ENCODE measurements at places on chromosomes 11 and 22. TPM values are rescaled to one million over a fixed set of nuclear protein-coding genes. Genes with fewer than 3 reads are reported as not detected.

AGBL2 gene
- total RNA-seq: 5.6 TPM

ZNF214 gene
- 4.1 TPM for total RNA-seq

LRRC32 gene
- total RNA-seq: 33.2 TPM

MRPL17 gene
- total RNA-seq: 38.5 TPM

RNF215 gene
- total RNA-seq: 31.2 TPM

- no peak for DNase-seq
Measured at GRCh38 chr11:132080127-132080526, 709.7 kb downstream of the NTM start.

DNA sequence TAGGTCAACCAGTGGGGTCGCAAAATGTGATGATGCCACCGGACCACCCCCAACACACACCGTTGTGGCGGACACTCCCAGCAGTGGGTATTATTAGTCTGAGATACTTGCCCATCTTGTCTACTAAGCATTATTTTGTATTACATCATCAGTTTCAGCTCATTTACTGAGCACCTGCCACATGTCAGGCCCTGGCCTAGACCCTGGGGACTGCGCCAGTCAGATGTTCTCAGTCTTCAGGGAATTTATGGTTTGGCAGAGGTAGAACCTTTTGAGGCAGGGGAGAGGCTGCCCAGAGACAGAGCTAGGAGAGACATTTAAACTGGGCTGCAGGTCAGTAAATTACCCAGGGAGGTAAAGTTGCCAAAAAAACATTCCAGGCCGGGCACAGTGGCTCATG lies 43.1 kb upstream of the GCAT start:
- no peak for DNase-seq

DNA sequence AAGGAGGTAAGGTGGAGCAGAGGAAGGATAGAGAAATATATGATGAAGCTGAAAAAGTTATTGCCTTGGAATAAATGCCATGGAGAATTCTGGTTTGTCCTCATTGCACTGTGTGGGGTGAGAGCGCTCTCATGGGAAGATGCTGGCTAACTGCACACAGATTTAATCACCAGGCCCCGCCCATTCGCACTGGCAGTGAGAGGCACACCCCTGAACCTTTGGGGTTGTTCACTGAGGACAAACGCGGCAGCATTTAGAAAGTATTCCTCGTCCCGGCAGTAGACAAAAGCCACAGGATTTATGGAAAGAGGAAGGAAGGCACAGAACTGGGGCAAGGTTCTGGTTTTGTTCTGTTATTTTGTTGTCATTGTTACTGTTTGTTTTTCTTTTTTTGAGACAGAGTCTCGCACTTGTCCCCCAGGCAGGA lies 70.2 kb downstream of the MED15 start:
- DNase-seq: no peak

DNA sequence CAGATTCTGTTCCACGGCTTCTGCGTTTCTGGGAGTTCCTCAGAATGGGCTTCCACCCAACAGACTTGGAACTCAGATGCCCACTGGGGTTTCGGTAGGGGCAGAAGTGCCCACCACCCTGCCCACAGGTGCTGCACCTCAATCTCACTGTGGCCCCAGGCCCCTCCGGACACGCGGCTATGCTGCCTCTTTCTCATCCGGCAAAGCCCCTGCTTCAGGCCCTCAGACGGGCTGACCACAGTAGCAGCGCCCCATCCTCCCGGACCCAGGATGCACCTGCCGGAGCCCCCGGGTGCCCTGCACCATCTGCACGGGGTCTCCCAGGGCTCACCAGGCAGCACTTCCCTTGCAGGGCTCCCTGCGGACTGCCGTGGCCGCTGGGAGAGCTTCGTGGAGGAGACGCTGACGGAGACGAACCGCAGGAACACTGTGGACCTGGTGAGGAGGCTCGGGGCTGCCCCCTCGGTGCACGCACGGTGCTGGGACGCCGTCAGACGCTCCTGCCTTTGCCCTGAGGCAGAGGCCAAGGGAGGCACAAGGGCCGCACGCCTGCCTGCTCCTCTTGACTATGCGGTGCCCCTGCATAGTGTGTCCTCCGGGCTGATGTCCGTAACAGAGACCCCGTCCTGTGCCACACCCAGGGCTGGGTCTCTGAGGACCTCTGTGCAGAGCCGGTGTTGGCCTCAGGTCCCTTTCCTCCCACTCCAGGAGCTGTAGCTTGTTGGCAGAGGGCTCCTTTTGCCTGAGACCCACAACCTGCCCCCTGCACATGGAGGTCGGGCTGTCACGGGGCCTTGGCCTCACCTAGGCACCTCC lies 38.6 kb downstream of the SBF1 start:
- DNase-seq: no peak

DNA sequence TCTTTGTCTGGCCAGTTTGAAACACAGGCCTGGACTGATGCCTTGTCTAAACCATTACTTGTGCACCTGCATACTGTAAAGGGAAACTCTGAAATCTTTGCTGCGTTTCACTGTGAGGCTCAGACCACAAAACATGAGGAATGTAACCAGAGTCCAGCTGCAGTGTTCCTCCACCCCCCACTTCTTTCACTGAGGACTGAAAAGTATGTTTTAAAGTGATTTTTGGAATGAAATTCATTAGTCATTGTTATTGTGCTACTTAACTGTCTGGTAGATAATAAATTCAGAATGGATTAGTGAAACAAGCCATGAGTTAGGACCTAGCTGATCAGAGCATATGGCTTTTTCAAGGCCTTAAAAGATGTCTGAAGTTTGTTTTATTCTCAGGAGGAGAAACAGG lies 181.2 kb downstream of the WNT11 start:
- no peak for DNase-seq

DNA sequence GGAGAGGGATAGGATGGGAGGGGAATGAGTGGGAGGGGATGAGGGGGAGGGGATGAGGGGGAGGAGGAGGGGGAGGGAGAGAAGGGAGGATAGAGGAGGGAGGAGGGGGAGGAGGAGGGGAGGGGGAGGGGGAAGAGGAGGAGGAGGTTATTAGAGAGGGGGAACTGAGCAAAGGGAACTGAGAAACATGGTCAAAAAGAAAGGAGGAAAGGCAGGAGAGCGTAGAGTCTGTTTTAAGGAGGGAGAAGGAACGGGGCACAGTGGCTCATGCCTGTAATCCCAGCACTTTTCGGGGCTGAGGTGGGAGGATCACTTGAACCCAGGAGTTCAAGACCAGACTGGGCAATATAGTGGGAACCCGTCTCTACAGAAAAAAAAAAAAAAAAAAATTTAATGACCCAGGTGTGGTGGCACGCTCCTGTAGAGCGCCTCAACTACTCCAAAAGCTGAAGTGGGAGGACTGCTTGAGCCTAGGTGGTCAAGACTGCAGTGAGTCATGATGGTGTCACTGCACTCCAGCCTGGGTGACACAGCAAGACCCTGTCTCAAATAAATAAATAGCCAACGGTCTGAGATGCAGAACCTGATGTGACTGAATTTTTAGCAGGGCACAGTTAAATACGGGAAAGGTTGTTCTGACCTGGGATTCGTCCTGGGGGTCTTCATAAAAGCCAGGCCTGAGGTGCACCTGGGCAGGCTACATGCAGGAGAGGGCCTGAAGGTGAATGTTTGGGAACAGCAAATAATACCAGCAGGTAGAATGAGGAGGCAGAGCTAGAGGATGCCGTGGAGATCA lies 4.0 kb downstream of the B3GNT6 start:
- DNase-seq: no peak

DNA sequence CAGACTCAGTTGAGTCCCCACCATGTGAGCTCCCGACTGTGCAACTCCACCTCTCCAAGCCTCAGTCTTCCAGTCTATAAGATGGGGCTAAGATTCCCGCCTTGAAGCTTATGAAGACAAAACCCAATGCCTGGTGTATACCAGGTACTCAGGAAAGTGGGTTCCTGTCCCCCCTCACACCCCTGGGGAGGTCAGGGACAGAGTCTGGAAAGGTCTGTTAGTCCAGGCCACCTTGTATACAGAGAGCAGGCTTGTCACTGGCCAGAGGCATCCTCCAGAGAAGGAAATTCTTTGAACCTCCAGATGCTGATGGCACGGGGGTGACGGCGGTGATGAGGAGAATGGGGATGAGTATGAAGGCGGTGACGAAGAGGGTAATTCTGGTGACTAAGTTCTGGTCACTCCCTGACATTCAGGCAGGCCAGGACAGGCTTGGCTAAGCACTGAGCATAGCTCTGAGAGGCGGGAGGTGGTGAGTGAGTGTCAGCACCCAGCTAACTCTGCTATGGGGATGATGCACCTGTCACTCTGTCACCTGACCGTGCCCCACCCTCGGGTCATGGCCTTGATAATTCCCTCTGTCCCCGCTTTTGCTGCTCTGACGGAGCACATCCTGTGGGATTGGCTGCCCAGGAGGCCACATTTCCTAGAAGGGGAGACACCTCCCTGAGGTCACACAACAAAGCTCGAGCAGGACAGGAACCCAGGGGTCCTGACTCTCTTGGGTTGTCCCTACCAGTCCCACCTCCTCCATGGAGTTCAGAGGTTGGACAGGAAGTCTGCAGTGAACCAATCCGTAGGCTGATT lies 30.9 kb upstream of the CSNK1E start:
- DNase-seq: no peak
